A673 (cell line): ENCODE measurements at places on chromosomes 5 and 9. TPM values are rescaled to one million over a fixed set of nuclear protein-coding genes. Genes with fewer than 3 reads are reported as not detected.
A peak's percentile ranks its signal among the peaks of the same experiment; 100 is the strongest.

DNA sequence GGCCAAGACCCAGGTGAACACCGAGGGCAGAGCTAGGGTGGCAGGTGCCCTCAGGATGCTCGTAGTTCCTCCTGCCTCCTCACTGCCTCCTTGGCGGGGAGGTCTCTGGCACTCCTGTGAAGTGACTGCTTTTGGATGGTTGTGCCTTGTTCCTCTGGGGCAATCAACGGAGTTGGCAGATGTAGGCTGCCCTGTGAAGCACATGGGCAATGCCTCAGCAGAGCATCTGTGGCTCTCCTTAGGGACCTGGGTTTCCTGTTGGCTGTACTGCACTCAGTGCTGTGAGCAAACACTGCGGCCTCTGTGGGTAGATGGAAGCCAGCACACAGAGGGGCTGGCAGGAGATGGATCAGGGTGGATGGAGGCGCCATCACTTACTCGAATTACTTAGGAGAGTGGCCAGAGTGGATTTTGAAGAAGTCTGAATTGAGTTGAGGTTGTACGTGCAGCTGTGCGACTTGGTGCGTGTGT, 71.4 kb upstream of the COL5A1 start:
- H3K36me3 ChIP-seq: no peaks in the 10 kb centered on the region
- no peaks in the 10 kb centered on the region for H3K27me3 ChIP-seq
- no peak overlapping the region for H3K4me3 ChIP-seq
- H3K27ac ChIP-seq: peak overlapping the region; percentile 11

DNA sequence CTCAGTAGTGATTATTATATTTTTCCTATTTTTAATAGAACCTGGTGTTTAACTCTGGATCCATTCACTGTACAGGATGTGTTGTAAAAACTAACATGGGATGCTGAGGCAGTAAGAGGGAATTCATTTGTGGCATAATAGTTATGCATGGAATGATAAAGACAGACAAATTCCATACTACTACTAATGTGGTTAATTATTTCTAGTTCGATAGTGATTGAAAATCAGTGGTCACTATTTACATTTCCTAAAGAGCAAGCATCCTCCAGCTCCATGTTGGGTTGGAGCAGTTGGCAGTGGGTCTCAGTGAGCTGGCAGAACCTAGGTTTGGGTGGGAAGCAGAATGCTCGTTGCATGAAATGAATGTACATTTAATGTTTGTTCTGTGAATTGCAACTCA, 122.6 kb downstream of the SAXO1 start:
- no peaks in the 10 kb centered on the region for H3K4me1 ChIP-seq
- no peak overlapping the region for H3K27ac ChIP-seq
- no peaks in the 10 kb centered on the region for H3K27me3 ChIP-seq
- no peak overlapping the region for H3K4me3 ChIP-seq

HSPB3 gene
- not detected in 2 replicates for total RNA-seq

DNA sequence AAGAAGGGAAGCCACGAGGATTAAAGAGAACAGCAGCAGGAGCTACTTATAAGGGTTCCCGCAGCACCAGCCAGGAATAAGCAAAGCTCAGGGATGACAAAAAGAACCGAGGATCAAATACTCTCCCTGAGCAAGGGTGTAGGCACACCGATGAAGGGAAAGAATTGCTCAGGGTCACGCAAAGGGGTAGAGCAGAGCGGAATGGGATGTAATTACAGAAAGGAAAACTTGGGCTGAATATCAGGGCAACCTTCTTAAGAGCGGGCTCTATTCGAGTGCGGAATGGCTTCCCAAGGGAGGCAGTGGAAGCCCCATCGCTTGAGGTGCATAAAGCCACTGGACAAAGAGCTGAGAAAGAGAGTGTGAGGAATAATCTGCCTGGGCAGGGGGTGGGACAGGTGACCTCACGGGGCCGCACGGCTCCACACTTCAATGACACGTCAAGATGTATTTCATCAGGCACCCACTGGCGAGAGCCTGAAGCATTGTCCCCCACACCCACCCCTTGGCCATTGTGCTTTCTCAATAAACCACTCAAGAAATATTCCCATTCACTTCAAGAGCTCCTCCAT, 162.2 kb downstream of the EBF1 start:
- H3K36me3 ChIP-seq: no peaks in the 10 kb centered on the region
- H3K27ac ChIP-seq: no peak overlapping the region

DNA sequence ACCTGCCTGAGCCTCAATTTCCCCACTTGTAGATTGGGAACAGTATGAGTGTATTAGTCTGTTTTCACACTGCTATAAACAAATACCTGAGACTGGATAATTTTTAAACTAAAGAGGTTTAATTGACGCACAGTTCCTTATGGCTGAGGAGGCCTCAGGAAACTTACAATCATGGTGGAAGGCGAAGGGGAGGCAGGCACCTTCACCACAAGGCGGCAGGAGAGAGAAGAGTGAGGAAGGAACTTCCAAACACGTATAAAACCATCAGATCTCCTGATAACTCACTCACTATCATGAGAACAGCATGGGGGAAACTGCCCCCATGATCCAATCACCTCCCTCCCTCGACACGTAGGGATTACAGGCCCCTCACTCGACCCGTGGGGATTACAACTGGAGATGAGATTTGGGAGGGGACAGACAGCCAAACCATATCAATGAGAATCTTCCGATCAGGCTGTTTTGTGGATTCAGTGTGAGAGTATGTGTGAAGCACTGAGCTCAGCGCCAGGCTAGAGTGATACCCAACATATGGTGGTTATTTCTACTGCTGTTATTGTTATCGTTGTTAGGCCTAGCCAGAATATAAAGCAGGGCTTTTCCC, 14.6 kb upstream of the LMX1B start:
- DNase-seq: no peak
- no peaks in the 10 kb centered on the region for H3K4me1 ChIP-seq
- H3K27me3 ChIP-seq: peaks cover 15% of the 10 kb centered on the region
- no peak overlapping the region for H3K4me3 ChIP-seq
- H3K36me3 ChIP-seq: no peaks in the 10 kb centered on the region

VAV2 gene
- total RNA-seq: 16.4 and 18.0 TPM in 2 replicates

GRCh38 chr5:9343146-9343850, 202.6 kb downstream of the SEMA5A start:
- no peaks in the 10 kb centered on the region for H3K36me3 ChIP-seq
- no peak for DNase-seq
- no peaks in the 10 kb centered on the region for H3K27me3 ChIP-seq
- H3K4me3 ChIP-seq: no peak overlapping the region
- H3K27ac ChIP-seq: no peak overlapping the region
- no peaks in the 10 kb centered on the region for H3K4me1 ChIP-seq

DNA sequence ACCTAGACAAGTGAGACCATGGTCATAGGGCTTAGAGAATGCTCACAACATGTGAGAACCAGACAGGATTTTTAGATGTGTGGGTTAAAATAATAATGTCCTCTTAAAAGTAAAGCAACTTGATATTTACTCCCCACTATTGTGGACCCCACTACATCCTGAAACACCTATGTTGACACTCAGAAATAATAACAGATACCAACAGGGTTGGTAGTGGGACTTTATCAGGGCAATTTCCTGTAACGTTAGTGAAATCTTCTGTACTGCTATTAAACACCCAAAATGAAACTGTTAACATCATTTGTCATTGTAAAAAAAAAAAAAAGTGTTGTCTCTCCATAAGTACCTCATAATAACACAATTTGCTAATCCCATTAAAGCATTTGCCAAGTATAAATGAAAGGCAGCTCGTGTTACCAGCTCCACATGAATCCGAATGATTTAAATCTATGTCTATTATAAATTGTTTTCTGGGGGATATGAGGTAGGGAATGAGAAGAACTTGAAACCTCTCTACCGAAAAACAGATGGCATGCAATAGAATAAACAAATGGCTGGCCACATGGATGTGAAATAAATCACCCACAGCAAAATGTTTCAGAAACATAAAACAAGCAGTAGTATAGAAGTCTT, 285.9 kb downstream of the ARHGEF28 start:
- H3K4me3 ChIP-seq: no peak overlapping the region
- H3K36me3 ChIP-seq: no peaks in the 10 kb centered on the region
- peaks cover 11% of the 10 kb centered on the region for H3K4me1 ChIP-seq
- H3K27me3 ChIP-seq: peaks cover 83% of the 10 kb centered on the region
- H3K27ac ChIP-seq: no peak overlapping the region
- DNase-seq: peak; percentile 87

PCDHB7 gene
- total RNA-seq: 2.0 and 2.3 TPM in 2 replicates

- H3K27ac ChIP-seq: no peak overlapping the region
- no peaks in the 10 kb centered on the region for H3K27me3 ChIP-seq
- no peaks in the 10 kb centered on the region for H3K36me3 ChIP-seq
- DNase-seq: no peak
These were observed 87.2 kb upstream of the LIFR start for GRCh38 chr5:38643616-38644015.

DNA sequence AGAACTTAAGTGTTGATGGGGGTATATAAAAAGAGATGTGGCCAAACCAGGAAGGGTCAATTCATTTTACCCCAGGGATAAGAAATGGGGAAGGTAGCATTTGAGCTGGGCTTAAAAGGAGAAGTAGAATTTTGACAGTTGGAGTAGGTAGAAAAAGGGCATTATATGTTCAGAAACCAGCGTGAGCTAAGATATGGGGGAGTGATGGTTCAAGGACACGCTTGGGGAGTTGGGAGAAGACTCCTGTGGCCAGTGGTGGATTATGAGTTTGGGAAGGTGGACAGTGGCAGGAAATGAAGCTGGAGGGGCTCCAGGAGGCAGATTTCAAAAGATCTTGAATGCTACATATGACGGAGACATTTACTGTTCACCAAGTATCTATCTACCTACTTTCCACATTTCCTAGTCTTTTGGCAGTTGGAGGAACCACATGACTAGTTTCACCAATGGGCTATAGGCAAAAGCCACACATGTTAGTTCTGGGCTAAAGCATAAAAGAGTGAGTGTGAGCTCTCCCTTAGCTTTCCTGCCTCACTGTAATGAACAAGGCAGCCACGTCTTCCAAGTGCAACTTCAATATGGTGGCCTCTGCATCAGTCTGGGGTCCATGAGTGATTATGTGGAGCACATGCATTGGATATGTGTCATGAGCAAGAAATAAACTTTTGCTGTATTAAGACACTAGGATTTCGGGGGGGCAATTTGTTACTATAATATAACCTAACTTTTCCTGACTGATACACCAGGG, 15.7 kb upstream of the GSN start:
- no peak overlapping the region for H3K27ac ChIP-seq
- no peaks in the 10 kb centered on the region for H3K27me3 ChIP-seq
- H3K4me1 ChIP-seq: no peaks in the 10 kb centered on the region
- H3K36me3 ChIP-seq: no peaks in the 10 kb centered on the region
- no peak overlapping the region for H3K4me3 ChIP-seq

DNA sequence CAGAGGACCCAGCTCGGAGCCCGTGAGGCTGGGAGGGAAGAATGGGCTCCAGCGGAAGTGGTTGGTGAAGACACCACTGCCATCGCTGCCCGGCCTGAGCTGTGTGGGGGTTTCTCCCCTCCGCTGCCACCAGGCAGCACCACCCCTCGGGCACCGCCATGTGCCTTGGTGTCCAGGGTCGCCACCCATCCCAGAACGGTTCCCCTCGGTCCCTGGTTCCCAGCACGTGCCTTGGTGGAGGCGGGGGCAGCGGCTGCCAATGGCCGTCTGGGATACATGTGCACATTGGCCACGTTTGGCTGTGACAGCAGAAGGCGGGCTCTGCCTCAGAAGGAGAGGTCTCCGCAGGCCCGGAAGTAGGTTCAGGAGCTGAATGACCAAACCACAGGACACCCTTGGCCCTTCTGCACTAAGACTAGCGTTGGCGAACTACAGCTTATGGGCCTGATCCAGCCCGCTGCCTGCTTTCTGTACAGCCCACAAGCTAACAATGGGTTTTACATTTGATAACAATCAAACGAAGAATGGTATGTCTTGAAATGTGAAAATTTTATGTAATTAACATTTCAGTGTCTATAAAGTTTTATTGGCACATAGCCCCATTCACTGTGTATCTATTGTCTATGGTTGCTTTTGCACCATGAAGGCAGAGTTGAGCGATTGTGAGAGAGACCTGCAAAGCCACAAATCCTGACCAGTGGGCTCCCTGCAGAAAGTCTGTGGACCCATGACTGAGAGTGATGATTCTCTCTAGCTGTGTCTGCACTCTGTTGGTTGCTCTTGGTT, 91.7 kb upstream of the RAPGEF1 start:
- H3K27ac ChIP-seq: no peak overlapping the region
- no peaks in the 10 kb centered on the region for H3K4me1 ChIP-seq
- no peaks in the 10 kb centered on the region for H3K36me3 ChIP-seq
- DNase-seq: no peak
- H3K4me3 ChIP-seq: no peak overlapping the region

NRARP gene
- total RNA-seq: 7.4 and 8.9 TPM in 2 replicates

DNA sequence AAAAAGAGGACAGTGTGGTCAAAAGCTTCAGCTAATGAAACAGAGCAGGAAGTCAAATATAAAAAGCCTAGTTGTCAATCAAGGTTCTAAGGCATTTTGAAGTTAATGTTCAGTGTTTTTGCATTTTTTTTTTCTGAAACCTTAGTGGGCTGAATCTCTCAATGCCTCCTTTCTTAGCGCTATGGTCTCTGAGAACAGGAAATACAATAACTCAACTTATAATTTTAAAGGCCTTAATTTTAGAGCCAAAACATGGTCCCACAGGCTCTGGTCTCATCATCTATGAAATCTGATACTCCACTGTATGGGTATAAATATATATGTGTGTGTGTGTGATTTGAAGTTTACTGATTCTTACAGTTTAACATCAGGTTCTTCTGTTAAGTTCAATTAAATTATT, 63.3 kb upstream of the DPYSL3 start:
- H3K27ac ChIP-seq: no peak overlapping the region
- peaks cover 14% of the 10 kb centered on the region for H3K4me1 ChIP-seq

GRCh38 chr9:13823026-13823425, 490.9 kb downstream of the NFIB start:
- no peak overlapping the region for H3K27ac ChIP-seq

PLPP7 gene
- total RNA-seq: not detected in 2 replicates

JAKMIP2 gene
- total RNA-seq: 67.4 and 85.5 TPM in 2 replicates

- H3K4me1 ChIP-seq: no peaks in the 10 kb centered on the region
- no peak overlapping the region for H3K4me3 ChIP-seq
- no peaks in the 10 kb centered on the region for H3K27me3 ChIP-seq
- H3K36me3 ChIP-seq: no peaks in the 10 kb centered on the region
- H3K27ac ChIP-seq: no peak overlapping the region
These were observed 5.7 kb upstream of the BHMT start for GRCh38 chr5:79105868-79106267.

DNA sequence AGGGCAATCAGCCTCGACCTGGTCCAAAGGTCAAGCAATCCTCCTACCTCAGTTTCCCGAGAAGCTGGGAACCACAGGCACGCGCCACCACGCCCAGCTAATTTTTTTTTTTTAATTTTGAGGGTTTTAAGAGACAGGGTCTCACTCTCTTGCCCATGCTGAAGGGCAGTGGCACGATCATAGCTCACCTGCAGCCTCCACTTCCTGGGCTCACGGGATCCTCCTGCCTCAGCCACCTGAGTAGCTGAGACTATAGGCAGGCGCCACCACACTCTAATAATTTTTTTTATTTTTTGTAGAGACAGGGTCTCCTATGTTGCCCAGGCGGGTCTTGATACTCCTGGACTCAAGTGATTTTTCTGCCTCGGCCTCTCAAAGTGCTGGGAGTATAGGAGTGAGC, 1.6 kb downstream of the UIMC1 start:
- H3K36me3 ChIP-seq: no peaks in the 10 kb centered on the region
- no peak overlapping the region for H3K27ac ChIP-seq
- no peak for DNase-seq
- no peaks in the 10 kb centered on the region for H3K27me3 ChIP-seq
- H3K4me1 ChIP-seq: peaks cover 19% of the 10 kb centered on the region
- H3K4me3 ChIP-seq: peak overlapping the region; percentile 79
